Stimulated activated CD4-positive, alpha-beta T cell treated with anti-CD3 and anti-CD28 coated beads, Interleukin-12 subunit alpha, Interleukin-12 subunit beta, amount 100 ng/mL, for 4 hours (primary cell): ENCODE measurements at places on chromosomes 16 and 17.

DNA sequence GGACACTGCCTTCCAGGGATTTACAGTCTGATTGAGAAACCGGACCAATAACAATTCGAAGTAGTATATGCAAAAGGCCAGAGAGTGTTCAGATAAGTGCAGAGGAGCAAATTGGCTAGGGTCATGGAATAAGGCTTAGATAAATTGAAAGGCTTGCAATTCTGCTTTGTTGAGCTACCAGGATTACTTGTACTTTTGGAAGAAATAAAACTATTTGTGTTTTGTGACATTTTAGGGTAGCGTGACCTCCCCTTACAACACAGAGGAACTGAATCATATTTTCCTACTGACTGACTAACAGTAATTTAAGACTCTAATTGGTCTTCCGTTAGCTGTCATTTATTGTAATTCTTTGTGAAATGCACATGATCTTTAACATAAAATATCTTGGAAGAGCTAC lies 104.7 kb downstream of the PITPNC1 start:
- DNase-seq: no peak

DNA sequence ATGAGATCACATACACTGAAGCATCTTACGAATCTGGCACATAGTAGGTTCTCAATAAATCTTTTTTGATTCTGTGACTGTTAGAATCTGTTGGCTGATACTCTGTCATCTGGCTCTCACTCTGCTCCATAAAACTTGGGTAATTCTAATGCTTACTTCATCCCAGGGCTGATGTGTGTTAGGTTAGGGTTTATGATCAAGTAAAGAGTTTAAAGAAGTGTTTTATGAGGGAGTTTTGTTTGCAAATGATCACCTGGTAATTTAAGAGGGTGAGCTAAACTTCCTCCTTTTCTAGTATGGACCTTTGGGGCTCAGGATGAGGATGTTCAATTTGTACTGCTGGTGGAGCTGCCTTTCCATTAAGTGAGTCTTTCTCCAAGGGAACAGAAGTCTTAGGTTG lies 364.1 kb downstream of the WWOX start:
- no peak for DNase-seq

GRCh38 chr16:9913604-9914326 lies 268.5 kb downstream of the GRIN2A start:
- DNase-seq: no peak

- no peak for DNase-seq
Observed at GRCh38 chr17:74863420-74864296, 4.0 kb upstream of the GRIN2C start.

GRCh38 chr16:49980166-49980565 lies 44.9 kb upstream of the CNEP1R1 start:
- DNase-seq: no peak

DNA sequence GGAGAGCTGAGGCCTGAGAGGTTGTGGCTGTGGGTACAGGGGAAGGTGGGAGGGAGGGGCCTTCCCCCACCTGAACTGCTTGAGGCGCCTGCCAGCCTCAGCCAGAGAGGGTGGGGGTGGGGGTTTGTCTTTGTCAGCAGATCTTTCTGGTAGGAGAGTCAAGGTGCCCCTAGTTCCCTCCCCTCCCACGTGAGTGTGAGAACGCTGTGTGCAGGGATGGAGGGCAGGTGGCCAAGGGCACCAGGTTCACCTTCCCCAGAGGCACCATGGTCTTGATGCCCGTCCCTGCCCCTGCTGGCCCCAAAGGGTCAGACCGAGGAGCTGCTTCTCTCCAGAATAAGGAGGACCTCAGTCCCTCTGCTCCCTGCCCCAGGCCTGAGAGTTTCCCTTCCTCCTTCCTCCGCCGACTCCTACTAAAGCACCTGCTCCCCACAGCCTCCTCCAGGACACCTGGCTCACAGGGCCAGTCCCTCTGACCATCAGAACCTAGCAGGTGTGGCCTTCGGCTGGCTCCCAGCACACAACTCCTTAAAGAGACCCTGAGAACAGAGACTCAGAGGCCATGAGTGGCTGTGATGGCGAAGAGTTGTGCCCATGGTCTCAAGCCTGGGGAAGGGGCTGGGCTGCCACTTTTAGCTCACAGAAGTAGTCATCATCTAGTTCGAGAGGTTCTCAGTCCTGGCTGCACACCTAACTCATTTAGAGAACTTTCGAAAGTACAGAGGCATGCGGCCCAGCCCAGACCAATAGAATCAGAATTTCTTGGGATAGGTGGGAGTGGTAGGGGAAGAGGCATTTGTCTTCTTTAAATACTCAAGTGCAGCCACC lies 113.2 kb upstream of the LHX1 start:
- no peak for DNase-seq

GRCh38 chr17:14580499-14580898 lies 279.6 kb downstream of the HS3ST3B1 start:
- DNase-seq: no peak

DNA sequence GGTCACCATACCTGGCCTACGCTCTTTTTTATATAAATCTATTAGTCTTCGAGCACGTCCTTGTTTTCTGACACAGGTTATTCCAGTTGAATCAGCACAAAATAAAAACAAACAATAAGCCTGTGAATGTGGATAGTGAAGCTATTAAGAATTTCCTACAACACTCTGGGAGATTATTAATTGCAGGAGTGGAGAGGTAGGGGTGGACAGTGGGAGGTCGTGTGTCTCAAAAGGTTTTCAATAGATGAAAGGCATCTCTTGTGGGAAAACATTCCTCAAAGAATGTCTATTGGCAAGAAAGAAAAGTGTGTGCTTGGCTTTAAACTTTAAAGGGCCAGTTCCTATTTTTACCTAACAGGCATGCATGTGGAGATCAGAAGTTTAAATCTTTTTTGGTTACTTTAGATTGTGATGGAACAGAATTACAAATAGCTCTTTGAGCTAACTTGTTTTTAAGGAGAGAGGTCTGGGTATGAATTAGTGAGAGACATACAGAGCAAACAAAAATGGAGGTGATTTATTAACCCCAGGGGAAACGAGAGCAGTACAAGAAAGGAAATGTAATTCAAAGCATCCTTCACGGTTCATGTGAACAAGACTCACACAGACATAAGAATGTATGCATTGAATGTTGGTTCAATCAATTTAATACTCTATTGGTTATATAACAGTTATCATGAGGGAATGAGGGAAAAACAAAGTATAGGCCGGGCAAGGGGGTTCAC lies 9.0 kb downstream of the SMYD4 start:
- no peak for DNase-seq

- no peak for DNase-seq
Observed at GRCh38 chr17:41647038-41647813, 22.9 kb upstream of the KRT17 start.

DNA sequence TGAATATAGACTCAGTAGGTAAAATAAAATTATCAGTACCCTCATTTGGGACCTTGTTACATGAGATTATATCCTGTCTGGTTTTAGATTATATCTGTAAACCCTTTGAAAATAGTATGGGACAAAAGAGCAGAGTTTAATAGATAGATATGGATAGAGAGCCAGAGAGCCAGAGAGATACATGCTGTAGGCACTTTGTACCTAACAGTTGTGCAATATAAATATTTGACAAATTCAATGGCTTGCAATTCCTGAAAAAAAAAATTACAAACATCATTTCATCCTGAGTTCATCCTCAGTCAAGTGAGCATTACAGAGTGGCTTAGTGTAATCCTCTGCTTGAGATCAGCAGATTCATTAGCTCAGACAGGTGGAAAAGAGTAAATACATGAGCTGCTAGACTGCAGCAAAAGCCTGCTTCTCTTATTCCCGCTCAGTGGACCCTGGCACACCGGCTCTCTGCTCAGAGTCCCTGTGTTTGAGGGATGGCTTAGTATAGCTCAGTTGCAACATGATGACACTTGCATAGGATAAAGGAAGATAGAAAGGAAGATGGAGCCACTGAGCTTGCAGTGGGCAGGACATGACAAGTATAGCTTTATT lies 931.6 kb upstream of the GOT2 start:
- DNase-seq: no peak

DNA sequence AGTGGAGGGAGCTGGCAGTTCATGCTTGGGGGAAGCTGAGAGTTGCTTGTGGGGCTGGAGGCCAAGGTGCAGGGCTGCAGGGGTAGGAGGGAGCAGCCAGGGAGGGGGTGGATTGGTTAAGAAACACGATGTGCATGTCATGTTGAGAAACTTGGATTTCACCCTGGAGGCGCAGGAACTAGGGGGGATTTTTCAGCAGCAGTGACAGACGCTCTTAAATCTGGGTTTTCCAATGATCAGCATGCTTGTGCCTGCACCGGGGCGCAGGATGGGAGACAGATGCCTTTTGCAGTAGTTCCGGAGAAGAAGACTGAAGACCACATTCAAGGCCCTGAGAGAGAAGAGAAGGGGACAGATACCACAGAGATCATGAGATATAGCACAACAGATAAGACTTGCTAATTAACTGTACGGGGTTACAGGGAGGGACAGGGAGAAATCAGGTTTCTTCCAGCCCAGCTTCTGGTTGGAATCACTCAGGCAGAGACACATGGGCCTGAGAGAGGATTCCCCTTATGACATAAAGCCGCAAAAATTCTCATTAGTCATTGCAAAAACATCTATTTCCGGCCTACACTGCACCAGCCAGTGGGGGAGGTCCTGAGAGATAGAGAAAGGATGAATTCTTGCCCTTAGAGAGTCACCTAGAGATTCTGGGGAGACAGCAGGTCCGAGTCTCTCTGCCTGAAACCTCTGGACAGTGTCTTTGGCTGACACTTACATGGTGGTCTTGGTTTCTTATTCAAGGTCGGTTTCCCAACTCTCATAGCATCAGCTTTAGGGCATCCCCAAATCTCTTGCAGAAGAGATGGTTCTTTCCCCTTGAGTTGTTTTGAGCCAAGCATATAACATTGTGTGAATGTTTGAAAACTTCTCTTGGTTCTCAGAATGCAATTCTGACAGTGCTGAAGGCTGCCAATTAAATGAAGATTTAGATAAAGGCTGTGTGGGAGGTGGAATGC lies 27.1 kb downstream of the CDH13 start:
- no peak for DNase-seq
